IPS DF 19.7 (cell line): ENCODE measurements at places on chromosomes 7 and 10.

GRCh38 chr10:71761105-71761511 lies 12.2 kb downstream of the VSIR start:
- no peak for DNase-seq

DNA sequence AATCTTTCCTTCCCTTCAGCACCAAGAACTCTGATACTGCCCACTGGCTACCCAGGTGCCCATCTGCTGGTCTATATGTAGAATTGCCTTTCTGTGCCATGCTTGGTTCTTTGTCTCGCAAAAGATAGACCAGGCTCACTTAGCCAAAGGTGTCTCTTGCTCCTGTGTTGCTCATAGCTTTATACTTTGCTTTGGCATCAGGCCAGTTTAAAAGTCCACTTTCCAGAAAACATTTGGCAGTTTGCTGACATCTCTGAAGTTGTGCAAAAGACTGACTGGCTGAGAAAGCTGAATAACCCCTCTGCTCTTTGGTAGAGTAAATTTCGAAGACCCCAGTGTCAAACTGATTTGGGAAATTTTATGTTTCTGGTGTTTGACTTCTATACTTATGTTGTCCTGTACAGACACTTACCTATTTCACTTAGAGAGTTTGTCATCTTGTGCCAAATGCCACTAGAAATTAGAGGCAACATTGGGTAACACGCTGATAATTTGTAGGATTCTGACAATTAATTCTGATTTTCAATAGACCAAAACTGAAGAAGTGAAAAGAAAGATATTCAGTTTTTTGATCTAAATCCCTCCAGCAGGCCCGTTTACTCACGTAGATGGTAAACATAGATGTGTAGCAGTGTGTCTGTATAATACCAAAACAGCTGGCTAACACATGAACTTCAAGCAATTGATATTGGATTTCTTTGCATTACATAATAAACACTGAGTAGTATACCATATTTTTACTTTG lies 91.1 kb downstream of the CPED1 start:
- DNase-seq: no peak

GRCh38 chr10:21520509-21520908 lies 5.0 kb downstream of the SKIDA1 start:
- DNase-seq: no peak

GRCh38 chr10:107091126-107091525 lies 73.4 kb downstream of the SORCS1 start:
- no peak for DNase-seq

GRCh38 chr7:156479596-156479995 lies 161.0 kb upstream of the RNF32 start:
- DNase-seq: no peak

DNA sequence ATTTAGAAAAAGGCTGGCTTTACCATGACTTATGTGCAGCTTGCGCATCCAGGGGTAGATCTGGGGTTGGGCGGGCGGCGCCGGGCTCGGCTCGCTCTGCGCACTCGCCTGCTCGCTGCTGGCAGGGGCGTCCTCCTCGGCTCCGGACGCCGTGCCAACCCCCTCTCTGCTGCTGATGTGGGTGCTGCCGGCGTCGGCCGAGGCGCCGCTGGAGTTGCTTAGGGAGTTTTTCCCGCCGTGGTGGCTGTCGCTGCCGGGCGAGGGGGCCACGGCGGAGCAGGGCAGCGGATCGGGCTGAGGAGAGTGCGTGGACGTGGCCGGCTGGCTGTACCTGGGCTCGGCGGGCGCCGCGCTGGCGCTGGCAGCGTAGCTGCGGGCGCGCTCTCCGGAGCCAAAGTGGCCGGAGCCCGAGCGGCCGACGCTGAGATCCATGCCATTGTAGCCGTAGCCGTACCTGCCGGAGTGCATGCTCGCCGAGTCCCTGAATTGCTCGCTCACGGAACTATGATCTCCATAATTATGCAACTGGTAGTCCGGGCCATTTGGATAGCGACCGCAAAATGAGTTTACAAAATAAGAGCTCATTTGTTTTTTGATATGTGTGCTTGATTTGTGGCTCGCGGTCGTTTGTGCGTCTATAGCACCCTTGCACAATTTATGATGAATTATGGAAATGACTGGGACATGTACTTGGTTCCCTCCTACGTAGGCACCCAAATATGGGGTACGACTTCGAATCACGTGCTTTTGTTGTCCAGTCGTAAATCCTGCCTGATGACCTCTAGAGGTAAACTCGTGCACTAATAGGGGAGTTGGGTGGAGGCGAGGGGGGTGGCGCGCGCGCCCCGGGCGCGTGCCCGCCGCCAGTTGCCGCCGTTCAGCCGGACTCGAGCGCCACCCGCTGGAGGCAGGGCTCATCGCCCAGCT lies at the start of gene HOXA5:
HOXA5 (minus strand) TSS at position 659 of the 927 bp plus-strand sequence; CDS start at position 585, 74 bp downstream.
- peak; percentile 64 for DNase-seq

- DNase-seq: no peak
Observed at GRCh38 chr10:114611617-114612016, 46.5 kb downstream of the ABLIM1 start.

DNA sequence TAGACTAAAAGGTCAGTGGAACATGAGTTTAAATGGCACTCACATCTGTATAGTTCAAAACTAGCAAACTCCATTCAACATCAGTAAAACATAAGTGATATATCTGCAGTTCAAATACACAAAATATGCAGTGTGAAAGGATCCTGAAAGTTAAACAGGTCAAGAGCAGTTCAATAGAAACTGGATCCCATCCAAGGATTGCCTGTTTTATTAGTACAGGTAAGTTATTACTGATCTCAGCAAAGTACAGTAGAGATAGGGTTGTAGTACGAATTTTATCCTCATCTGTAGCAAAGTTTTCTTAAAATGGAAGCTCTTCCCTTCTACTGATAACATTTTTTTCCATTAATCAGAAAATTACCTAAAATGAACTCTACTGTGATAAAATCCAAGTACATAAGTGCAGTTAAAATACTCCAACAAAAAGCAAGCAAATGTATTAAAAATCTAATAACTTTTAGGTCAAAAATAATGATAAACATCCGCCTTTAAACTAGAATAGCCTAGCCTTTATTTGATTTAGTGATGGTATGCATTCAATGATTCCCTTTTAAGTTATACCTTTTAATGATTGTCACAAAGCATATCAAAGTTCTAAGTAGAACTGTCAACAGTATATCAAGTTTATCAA lies 2.2 kb downstream of the ZNF800 start:
- no peak for DNase-seq

DNA sequence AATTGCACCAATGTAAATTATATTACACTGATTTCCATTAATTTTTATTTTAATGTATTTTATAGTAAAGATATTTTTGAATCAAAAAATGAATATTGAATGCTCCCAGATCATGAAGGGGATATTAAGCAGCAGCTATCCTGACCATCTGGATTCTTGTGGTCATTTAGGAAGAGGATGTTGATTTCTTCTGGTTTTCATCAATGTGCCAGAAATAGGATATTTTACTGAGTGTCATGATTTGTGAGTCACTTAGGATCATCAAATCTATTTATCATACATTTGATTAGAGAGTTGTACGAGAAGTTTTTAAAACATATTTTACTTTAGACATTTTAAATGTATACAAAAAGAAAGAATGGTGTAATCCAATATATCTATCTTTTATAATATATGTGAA lies 366.3 kb upstream of the CHRM2 start:
- no peak for DNase-seq

- DNase-seq: no peak
Observed at GRCh38 chr10:124689911-124690498, 54.2 kb downstream of the FAM53B start.

- DNase-seq: no peak
Observed at GRCh38 chr7:112540839-112541577, 60.2 kb downstream of the LSMEM1 start.

DNA sequence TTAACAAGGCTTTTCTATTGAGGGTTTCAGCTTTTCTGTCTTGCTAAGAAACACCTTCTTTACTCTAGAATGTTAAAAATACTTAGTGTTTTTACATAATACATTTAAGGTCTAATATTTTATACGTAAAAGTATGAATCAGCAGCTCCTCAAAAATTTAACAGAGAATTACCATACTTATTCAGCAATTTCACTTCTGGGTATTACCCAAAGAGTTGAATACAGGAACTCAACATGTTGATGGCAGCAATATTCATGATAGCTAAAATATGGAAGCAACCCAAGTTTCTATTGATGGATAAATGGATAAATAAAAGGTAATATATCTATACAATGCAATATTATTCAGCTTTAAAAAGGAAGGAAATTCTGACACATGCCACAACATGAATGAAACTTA lies 9.7 kb upstream of the OR13A1 start:
- DNase-seq: no peak
